ENCODE measurements at places on chromosomes 2 and 18.

DNA sequence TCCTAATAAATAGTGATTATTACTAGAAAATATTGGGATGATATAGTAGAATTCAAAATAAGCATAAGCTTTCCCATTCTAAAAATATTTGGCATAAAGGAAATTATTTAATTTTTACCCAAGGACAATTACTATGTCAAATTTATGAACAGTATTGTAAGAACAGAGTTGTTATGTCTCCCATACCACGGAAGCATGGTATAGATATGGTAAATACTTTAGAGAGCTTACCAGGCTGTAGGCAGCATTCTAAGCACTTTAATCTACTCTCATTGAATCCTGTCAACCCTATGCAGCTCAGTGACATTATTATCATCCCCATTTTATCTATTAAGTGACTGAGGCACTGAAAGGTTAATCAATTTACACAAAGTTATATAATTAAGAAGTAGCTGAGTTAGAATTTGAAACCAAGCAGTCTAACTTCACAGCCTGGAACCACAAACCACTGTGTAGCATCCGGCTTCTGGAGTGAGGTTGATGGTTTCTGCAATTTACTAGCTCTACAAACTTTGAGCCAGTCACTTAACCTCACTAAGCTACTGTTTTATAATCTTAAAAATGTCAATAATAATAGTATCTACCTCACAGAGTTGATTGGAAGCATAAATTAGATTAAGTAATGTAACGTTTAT lies 323.7 kb downstream of the ARHGAP15 start:
- no peak for DNase-seq

DNA sequence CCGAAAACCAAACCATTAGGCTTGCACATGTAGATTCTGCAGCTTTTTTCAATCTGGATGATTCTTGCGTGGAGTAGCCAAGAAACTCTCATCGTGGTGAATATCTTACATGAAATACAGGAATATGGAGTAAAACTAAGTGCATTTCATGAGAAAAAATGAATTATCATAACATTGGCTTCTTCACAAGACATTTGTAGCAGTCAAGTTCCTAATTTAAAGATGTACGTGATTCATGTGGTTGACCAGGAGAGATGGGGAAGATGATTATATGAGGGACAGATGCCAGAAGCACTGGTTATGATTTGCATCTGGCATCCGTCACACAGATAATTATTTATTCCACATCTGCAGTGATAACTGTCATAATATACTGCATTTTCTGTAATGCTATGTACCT lies 90.4 kb downstream of the ANTXR1 start:
- no peak for DNase-seq

DNA sequence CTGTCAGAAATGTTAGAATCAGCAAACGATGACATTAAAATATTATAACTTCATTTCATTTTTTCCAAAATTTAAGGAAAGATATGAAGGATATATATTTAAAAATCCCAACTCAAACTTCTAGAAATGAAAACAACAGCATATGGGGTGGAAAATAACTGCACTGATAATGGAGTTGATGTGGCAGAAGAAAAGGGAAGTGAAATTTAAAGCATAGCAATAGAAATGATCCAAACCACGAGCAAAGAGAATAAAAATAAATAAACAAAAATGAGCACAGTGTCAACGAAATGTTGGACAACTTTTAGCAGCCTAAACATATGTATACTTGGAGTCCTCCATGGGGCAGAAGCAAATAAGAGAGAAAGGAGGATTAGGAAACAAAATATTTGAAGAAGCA lies 280.2 kb downstream of the KCNJ3 start:
- no peak for DNase-seq

- no peak for DNase-seq
Measured at GRCh38 chr18:1103537-1103936, 198.9 kb downstream of the ADCYAP1 start.

DNA sequence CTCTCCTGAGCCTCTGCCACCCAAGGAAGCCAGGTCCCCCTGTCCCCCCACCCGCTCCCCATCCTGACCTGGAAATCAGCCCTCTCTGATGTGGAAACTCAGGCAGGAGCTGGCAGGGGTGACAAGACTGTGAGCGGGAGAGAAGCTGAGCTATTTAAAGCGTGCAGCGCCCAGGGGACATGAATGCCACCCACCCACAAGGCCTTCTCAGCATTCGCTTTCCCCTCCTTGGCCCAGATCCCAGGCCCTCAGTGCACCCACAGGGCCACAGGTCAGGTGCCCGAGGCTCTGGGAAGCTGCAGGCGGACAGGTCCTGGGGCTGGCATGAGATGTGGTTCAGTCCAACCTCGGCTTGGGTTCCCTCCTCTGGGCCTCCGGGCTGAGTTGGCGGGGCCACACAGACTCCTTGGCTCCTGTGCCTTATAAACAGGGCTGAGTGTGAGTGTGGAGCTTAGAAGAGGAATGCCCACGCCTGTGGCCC lies 168.3 kb downstream of the SMAD7 start:
- no peak for DNase-seq

All from neural progenitor cell (in vitro differentiated cells).